ENCODE measurements at places on chromosomes 3 and 15. TPM values are rescaled to one million over a fixed set of nuclear protein-coding genes. Genes with fewer than 3 reads are reported as not detected.

- no peak overlapping the region for H3K4me3 ChIP-seq
- H3K27me3 ChIP-seq: peaks cover 14% of the 10 kb centered on the region
- DNase-seq: no peak
- H3K4me1 ChIP-seq: peaks cover 4% of the 10 kb centered on the region
- H3K27ac ChIP-seq: no peak overlapping the region
These were observed 47.6 kb downstream of the SSR3 start for GRCh38 chr3:156507285-156507684.

GRCh38 chr3:173743111-173743510 is 345.6 kb downstream of the NLGN1 start:
- no peak for DNase-seq
- no peaks in the 10 kb centered on the region for H3K36me3 ChIP-seq
- no peak overlapping the region for H3K4me3 ChIP-seq
- H3K27me3 ChIP-seq: no peaks in the 10 kb centered on the region
- no peaks in the 10 kb centered on the region for H3K4me1 ChIP-seq

The ERICH6 gene
- total RNA-seq: not detected

The GOLGA6A gene
- 0.89 TPM for total RNA-seq

The TNFAIP8L3 gene
- 0.27 TPM for total RNA-seq
